NCI-H446 treated with DMSO at 0.1 percent for 48 hours (cell line): ENCODE measurements at places on chromosomes 7 and 10.

DNA sequence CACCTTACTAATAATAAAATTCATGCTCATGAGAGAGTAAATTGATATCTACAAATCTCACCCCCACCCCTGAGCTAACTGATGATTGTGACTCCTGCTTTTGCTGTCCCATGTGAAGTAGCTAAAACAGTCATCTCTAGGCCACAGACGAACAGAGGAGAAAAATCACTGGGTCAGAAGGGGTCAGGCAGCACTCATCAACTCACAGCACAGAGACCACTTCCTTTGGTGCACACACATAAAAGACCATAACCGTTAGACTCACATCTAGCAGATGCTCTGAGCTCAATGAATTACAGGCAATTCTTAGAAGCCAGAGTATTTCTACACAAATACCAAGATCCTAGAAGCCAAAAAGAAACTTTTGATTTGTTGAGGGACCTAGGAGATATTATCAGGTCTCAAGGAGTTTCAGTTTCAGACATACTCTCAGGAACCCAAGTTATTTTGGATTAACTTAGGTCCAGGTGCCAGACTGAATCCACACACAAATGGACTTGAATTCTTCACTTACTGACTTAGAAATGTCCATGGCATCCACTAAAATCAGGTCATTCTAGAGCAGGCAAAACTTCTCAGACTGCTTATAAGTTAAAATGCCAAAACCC, 65.0 kb upstream of the TES start:
- DNase-seq, result no peak

GRCh38 chr10:106436123-106436715, 728.3 kb downstream of the SORCS1 start:
- no peak for DNase-seq

DNA sequence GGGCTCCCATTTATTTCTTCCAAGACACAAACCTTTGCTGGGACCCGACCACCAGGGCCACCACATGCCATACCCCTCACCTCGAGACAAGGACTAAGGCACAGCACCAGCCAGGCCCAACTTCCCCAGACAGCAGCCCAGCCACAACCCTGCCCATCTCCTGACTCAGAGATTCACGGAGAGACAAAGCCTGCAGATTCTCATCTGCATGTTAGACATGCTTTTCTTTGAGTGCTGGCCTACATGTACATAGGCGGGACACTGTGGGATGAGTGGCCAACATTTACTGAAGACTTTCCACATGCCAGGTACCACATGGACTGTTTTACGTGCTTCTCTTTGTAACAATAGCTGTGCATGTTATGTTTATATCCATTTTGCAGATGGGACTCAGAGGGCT, 221.3 kb upstream of the ZMIZ1 start:
- no peak for DNase-seq

- DNase-seq, result peak; percentile 60
Observed at GRCh38 chr7:150955519-150956394, 22.4 kb downstream of the KCNH2 start.

GRCh38 chr10:114102256-114102655, 58.6 kb downstream of the ADRB1 start:
- DNase-seq, result no peak

GRCh38 chr10:117926491-117926890, 120.2 kb downstream of the RAB11FIP2 start:
- DNase-seq, result no peak

DNA sequence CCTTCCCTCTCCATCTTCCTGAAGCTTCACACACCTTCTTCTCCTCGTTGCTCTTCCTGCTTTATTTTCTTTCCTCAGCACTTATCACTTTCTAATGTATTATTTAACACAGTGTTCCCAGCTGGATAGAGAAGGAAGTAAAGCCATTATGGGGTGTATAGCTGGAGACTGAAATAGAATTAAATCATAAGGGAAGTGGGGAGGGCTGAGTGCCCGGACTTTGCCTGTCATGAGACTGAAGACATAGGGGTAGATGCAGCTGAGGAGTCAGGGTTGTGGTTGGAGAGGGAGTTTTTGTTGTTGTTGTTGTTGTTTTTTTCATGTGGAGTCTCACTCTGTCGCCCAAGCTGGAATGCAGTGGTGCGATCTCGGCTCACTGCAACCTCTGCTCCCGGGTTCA, 65.3 kb downstream of the GALNT11 start:
- no peak for DNase-seq
